Spleen (tissue), 13 donors: ENCODE measurements at places on chromosomes 6 and 20.

DNA sequence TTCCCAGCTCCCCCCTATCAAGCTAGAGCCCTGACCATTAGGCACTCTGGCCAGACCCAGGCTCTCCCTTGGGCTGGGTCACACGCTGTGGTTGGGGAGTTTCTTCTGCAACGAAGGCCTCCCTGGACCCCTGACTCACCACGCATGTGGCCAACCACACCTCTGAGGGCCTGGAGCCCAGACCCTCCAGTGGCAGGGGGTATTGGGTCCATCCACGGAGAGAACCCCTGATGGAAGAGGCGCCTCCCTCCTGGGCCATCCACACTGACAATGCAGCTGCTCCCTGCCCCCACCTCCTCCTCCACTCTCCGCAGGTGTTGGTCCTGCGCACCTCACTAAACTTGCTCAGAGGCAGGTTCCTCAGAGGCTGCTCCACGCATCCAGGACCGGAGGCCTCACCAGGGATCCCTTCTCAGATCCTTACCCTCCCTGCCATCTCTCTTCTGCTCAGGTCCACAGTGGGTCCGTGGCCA is 125.4 kb downstream of the RNASET2 start:
- DNase-seq, result no peak

DNA sequence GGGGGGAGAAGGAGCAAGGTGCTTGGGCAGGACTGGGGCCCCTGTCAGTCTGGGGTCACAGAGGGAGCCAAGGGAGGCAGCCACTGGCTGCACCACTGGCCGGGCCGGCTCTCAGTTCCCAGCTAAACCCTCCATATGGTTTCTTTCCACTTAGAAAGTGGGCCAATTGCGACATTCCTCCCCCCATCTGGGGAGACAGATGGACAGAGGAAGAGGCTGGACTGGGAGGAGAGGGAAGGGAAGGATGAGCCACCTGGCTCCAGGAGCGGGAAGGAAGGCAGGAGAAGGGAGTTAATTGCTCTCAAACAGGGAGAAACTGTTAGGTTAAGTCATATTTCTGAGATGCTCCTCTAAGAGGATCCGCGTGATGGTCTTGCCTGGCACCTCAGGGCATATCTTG is 82.2 kb downstream of the GRM4 start:
- no peak for DNase-seq

DNA sequence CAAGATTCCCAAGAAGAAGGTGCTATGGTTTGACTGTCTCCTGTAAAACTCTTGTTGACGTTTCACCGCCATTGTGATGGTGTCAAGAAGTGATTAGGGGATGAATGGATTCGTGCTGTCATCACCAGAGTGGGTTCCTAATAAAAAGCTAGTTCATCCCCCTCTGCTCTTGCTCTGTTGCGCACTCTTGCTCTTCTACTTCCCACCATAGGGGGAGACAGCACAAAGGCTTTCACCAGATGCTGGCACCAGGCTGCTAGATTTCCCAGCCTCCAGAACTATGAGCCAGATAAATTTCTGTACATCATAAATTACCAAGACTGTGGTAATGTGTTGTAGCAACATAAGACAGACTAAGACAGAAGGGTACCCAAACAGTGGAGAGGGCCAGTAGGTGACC is 21.6 kb upstream of the CCDC28A start:
- no peak for DNase-seq

GRCh38 chr6:50187351-50187921 is 137.7 kb upstream of the DEFB112 start:
- DNase-seq, result peak; percentile 24
